ENCODE measurements at places on chromosomes 3 and 15.

- DNase-seq = no peak
Observed at GRCh38 chr3:44669760-44670159, 21.2 kb downstream of the ZNF35 start.

GRCh38 chr3:38173834-38174418 lies 8.6 kb downstream of the OXSR1 start:
- DNase-seq = no peak

DNA sequence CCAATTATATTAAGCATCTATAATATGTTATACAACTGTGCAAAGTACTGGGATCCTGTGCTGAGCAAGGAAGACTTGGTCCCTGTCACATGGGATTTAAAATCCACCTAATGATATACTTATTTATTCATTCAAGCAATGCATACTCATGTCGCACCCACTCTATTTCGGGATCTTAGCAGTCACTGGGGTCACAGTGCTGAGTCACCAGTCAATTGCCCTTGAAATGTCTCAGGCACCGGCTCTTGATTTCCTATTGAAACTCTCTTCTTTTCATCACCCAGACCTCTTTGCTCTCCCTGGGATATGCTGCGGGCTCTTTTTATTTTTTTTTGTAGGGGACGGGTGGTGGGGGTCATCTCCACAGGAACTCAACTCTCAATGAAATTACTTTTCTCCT lies 194.5 kb upstream of the GAP43 start:
- DNase-seq = no peak

GRCh38 chr3:157500232-157500631 lies 3.0 kb downstream of the VEPH1 start:
- DNase-seq = no peak

- no peak for DNase-seq
Observed at GRCh38 chr3:140731440-140732119, 53.7 kb downstream of the TRIM42 start.

DNA sequence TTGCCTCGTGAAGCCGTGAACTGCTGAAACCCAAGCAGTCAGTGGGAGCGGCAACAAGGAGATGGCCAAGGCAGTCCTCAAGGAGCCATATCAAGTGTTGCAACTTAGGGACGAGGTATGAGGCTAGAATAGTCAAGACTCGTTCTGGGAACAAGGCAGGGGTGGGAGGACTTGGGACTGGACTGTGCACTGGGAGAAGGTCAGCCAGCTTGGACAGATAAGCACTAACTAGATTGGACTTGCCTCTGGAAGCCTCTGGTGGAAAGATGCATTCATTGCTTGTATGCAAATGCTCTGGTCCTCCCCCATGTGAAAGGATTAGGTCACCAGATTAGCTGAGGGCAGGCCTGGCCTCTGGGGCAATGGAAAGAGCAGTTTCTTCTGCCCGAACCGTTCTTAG lies 123.3 kb upstream of the CTNNB1 start:
- DNase-seq = no peak

- peak; percentile 85 for DNase-seq
Observed at GRCh38 chr3:15332405-15333098, at the start of gene SH3BP5. TSS of gene SH3BP5 (minus strand) at chr3:15332586. CDS start at chr3:15332408, 178 bp downstream.

- DNase-seq = no peak
Observed at GRCh38 chr3:123881771-123882170, 2.4 kb downstream of the MYLK start.

- no peak for DNase-seq
Observed at GRCh38 chr3:16205156-16205870, 30.8 kb downstream of the GALNT15 start.

GRCh38 chr3:12675115-12675810 lies 11.3 kb upstream of the RAF1 start:
- no peak for DNase-seq

GRCh38 chr3:168094877-168095610 lies 680 bp downstream of the GOLIM4 start:
- peak; percentile 53 for DNase-seq

DNA sequence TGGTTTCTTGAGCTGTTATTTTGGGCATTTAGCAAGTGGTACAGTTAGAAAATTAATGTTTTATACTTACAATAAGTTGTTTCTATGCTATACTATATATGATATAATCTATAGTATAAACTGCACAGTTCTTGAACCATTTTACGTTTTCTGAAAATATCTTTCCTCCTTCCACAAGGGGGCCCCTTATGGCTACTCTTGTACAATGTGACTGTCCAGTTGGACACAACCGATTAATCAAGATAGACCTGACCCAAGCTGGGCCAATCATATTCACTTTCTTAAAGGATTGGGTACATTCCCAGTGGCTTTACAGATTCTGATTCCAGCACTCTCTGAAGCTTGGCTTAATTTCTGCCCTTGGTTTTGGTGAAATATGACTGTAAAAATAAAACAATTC lies 953.4 kb downstream of the AGBL1 start:
- no peak for DNase-seq

DNA sequence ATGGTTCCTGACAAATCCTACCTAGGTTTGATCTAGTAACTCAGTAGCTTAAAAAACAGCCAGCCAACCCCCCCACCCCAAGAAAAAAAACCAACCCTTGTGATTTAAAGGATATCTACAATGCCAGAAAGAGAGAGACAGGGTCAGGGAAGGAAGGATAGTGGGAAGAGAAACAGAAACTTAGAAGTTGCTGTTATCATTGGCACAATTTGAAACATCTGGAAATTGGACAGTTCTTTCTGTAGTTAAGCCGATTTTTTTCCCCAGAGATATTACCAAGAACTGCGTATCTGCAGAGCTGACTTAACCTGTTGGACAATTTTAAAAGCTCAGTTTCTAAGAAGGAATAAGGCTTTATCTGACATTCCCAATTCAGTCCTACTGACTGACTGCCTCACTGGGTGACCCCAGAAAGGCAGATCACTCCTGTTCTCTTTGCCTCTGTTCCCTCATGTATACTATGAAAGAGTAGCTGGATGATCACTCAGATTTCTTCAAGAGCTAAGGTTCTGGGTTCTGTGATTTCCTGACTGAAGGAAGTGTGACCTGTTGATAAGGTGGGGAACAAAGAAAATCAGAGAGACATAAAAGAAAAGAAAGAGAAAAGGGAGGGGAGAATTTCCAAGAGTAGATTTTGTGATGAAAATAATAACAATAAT lies 128.3 kb downstream of the MAP2K5 start:
- no peak for DNase-seq

DNA sequence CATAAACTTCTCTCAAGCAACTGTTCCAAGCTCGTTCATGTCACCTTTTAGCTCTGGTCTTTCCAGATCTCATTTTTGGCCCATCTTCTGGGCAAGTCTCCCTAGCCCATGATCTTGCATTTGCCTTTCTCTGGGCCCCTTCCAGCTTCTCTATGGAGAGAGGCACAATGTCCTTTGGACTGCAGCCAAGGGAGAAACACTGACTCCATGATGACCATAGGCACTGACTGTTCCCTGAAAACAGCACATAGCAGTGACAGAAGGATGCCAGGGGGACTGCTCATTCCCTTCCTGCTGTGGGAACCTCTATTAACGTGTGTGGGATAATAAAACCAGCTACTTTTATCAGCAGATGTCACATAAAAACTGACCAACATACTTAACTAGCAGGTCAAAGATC lies 60.3 kb downstream of the STRIT1 start:
- DNase-seq = peak; percentile 17

DNA sequence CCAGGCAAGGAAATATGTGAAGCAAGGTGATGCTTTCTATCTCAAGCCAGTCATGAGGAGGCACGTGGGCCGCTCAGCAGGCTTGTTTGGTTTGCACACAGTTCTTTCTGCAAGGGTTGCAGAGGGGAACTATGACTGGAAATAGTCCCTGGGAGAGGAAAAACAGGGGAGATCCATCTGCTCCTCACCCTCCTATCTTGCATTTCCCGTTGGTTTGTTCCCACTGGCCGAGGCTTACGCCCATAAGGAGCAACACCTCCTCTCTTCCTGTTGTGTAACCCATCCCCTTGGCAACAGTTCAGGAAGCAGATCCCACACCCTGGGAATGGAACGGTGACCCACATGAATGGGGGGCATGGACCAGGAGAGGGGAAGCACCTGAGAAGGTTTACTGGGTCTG lies 72.1 kb upstream of the MAGI1 start:
- no peak for DNase-seq

GRCh38 chr3:187968883-187969580 lies 184.9 kb upstream of the LPP start:
- no peak for DNase-seq

DNA sequence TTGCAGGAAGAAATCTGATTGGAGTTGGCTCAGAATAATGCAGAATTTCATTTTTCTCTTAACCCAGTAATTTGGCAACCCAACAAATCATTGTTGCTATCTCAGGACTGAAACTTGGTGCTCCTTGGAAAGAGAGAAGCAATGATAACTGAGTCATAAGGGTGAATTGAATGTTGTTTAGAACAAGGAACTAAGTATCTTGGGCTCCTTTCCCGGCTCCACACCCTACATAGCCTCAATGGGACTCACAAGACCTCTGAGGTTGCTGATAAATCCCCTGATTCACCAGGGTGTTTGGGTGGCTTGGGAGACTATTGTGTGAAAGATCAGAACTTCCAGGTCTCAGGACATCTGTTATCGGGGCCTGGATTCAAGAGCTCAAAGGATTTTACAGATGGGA lies 7.8 kb upstream of the RAB8B start:
- no peak for DNase-seq

GRCh38 chr15:64982472-64982871 lies 7.2 kb downstream of the SPG21 start:
- DNase-seq = no peak

DNA sequence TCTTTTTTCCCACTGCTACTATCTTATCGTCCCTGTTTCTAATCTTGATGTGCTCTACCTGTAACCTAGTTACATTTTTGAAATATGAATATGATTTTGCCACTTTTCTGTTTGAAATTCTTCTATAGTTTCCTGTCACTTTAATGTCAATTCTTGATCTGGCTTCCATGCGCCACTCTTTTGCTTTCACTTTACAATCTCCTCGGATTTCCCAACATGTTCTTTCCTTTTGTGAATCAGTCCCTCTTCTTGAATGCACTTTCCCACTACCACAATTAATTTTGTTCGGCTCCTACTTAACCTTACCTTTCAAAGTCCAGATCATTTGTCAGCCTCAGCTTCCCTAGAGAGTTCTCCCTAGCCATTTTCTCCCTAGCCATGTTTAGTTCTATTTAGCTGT lies 8.3 kb downstream of the TIMMDC1 start:
- DNase-seq = no peak

- DNase-seq = no peak
Observed at GRCh38 chr15:85681386-85681785, 113.3 kb downstream of the KLHL25 start.

DNA sequence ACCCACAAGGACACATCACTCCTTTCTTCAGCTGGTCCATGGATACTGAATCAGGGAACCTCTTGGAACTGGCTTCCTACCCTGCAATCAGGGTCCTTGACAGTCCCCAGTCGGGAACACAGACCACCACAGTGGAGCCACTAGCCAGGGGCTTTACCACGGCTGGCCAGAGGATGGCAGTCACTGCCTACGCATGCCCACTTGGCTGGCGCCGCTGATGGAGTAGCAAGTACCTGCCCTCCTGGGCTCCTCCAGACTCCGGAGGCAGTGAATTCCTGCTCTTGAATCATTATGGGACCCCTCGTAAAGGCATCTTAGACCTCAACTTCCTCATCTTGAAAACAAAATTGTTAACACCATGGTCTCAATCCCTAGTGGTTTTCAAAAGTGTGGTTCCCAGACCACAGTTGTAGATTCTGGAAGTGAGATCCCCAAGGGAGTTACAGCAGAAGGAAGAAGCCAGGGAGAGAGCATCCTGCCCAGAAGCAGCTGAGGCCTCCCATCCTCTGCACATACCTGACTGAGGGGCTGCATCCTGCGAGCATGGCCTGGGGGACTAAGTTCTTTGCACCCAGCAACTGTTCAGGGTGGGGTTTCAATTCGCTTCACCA lies 9.1 kb upstream of the SKIC8 start:
- DNase-seq = peak; percentile 90

DNA sequence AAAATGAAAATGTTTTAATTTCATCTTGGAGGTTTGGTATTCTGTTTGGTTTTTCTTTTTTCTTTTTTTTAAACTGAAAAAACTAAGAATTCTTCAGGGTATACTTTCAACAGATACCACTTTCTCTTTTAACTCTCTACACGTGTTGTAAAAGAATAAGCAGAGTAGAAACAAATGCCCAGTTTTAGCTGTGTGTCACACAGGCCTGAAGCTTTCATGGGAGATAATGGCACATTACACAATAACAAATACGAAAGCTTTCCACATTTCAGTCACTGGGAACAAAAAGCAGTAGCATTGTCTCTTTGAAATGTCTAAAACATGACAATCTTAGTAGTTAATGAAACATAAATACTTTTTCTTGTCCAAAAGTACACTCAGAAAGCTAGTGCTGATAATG lies 818.5 kb downstream of the TBL1XR1 start:
- DNase-seq = no peak

DNA sequence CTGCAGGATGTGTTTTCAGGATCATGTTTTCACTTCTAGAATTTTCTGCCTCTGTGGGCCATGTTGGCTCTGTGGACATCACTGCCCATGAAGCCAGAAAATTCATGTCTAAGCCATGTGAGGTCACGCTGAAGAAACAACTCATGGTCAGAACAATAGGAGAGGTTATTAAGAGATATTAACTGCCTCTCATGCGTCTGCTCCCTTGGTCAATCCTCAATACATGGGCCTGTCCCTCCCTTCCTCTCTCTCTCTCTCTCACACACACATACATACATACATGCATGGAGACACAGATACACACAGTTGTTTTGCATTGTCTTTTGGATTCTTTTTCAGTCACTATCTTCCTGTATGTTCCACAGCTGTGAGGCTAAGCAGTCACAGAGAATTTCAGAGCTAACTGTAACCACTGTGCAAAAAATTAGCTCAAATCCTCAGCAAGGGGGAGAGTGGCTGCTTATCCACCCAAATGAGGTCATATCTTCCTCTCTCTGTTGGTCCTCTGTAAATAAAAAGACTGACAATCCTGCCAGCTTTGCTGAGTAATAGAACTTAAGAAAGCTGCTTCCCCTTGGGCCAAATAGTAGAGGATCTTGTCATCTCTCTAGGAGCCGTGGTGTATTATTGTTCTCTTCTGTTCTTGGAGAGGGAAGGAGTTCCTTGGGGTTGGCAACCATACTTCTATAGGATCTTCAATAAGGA lies 45.6 kb downstream of the LRTM1 start:
- DNase-seq = no peak

DNA sequence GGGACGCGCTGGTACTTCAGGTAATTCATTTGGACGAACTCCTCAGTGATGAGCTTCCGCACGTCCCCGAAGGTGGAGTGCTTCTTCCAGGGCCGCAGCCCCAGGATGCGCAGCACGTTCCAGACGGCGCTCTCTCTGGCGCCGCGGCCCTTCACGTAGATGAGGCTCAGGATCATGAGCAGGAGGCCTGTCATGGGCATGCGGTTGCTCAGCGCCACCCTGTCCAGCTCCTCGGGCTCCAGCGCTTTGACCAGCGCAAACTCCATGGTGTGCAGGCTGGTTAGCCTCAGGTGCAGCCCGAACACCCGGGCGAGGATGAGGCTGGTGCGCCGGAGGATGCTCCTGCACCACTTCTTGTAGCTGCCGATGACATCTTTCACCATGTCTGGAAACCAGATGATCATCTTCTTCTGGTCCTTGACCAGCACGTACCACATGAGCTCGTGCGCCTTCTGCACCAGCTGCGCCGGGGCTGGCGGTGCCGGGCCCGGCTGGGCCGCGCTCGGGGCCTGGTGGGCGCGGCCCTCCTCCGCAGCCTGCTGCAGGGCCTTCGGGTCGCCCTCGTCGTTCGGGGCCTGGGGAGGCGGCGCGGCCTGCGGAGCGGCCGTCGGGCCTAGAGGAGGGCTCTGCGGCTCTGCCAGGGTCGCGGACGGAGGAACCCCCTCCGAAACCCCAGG lies 501 bp downstream of the NDN start:
- no peak for DNase-seq

Data from HEK293T (cell line).